ENCODE measurements at places on chromosomes 13 and 19.

GRCh38 chr19:11261431-11261970, 823 bp downstream of the DOCK6 start:
- no peak for DNase-seq

GRCh38 chr13:24502533-24503378, 9.8 kb downstream of the PARP4 start:
- DNase-seq = no peak

DNA sequence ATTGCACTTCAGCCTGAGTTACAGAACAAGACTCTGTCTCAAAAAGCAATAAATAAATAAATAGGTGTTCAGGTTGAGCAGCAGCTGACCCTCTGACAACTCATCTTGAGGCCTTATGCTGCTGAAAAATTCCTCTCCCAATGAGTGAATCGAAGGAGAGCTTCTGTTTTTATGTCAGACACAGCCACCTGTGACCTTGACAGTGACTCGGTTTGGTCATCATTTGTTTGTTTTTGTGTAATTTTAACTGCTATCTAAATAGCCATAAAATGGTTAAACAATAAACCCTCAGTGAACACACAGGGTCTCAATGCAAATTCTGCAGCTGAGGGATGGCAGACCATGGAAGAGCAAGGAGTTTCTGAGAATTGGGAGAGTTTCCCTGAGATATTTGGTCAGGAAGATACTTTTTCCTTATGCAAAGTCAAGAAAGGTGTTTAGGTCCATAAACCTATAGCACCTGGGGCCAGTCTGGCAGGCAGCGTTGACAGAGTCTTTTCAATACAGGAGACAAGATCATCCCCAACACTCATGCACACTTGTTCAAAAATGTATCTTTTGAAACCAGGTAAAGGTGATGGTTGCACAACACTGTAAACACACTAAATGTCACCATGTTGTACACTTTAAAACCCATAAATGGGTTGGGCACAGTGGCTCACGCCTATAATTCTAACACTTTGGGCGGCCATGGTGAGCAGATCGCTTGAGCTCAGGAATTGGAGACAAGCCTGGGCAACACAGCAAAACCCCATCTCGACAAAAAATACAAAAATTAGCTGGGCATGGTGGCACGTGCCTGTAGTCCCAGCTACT, 16.6 kb upstream of the SLC25A30 start:
- DNase-seq = no peak

DNA sequence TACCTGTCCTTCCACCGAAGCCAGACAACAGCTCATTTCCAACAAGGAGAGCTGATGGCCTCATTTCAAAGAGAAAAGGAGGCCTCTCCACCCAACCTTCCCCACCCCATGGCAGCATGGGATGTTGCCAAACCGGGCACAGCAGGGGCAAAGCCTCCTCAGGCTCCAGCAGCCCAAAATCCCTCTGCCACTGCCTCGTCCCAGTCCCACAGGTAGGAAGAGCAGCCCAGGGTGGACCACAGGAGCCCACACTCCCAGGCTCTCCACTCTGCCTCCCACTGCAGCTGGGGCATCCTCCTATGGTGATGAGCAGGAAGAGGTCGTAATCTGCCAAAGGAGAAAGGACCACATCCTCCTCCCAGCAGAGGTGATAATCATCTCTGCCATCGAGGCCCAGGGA, 50.9 kb downstream of the PEPD start:
- DNase-seq = no peak

DNA sequence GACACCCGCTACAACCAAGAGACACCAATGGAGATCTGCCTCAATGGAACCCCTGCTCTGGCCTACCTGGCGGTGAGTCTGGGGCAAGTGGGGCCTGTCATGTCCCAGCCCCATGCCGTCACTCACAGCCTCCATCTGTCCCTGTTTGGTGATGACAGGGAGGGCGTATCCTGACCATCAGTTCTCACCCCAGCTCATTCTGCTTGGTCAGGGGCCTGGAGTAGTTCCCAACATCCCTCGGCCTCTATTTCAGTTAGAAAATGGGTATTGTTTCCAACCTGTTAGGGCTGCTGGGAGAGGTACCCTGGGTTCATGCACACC, 18.2 kb downstream of the HIPK4 start:
- DNase-seq = no peak

DNA sequence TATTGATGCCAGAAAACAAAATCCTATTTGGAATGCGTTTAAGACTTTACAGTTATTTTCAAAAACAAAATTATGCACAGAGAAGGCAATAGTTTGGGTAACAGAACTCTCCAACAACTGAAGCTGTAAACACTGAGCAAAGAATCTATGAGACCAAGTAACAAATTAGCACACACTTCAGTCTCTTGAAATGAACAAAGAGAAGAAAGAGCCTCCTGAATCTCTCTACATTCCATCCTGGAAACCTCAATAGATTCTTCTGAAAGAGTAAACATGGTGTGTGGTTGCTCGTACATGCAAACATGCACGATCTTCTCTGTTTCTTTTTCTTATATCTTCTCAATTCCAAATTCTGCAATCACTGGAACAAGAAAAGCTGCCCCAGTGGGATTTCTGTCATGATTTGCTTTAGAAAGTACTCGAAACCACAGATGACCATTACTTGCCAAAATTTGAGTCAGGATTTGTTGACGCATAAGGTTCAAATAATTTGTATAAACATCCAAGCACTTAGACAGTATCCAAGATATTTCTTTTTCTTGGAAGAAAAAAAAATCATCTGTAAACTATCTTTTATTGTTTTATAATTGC, 137.9 kb upstream of the DACH1 start:
- no peak for DNase-seq

- DNase-seq = no peak
Observed at GRCh38 chr19:5058521-5059212, 89.8 kb downstream of the KDM4B start.

DNA sequence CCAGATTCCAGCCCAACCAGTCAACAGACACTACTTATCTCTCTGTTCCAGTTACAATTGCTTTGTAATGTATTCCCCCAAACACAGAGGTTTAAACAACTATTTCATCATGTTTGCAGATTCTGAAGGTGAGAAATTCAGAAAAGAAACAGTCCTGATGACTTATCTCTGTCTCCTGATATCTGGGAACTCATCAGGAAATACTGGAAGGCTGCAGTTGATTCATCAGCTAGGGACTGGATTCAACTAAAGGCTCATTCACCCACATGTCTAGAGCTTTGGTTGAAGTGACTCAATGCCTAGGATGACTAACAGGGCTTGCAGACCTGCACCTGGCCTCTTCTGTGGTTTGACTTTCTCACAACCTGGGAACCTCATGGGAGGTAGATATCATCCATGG, 56.6 kb upstream of the GPC6 start:
- DNase-seq = no peak

Data from glomerular endothelial cell (primary cell).